ENCODE measurements at places on chromosomes 16 and 17.

DNA sequence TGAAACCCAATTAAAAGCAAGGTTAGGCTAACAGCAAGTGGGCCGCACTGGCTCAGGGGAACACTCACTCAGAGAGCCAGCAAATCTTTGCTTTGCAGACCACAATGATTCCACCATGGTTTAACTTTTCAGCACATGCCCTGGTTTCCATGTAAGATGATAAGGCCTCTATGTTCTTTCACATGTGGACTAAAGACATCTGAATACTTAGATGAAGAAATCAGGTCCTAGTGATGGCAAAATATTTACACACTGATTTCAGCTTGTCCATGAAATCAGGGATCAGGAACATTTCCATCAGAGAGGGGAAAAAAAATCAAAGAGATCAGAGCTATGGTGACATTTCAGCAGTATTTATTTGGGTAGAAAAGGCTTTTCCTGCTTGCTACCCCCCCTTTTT, 258.2 kb upstream of the IRX5 start:
- no peak for DNase-seq

DNA sequence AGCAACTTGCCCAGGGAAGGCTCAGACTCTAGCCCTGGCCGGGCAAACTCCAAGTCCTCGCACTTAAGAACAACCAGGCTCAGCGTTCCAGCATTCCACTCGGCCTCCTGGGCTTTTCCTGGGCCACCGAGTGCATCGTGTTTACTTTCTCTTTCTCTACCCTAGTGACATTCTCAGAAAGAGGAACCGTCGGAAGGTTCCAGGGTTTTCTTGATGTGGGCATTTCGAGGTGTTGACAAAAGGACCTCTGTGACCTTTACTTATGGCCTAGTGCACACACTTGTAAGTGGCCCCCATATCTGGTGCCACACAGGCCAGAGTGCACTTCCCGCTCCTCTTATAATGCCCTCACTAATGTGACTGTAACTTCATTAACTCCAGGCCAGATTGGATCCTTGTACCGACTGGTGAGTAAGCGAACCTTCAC, 3.1 kb upstream of the BANP start:
- DNase-seq: no peak

- no peak for DNase-seq
Observed at GRCh38 chr17:683499-684254, 31.0 kb downstream of the VPS53 start.

DNA sequence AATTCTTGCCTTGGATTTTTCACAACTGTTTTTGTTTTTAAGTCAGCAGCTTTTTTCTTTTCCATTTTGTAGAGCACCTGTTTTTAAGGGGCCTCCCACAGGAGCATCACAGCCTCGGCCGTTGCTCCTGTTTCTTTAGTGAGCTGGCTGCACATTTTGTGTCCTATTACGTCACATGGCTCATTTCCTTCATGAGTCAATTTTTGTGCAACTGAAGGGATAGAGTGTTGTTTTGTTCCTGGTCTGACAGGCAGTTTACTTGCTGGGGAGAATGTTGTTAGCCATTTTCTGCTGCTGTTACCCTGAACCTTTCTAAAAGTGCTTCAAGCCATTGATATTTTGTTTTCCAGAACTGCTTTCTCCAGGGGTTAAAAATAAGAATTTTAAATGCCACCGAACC, 45.0 kb upstream of the CRISPLD2 start:
- DNase-seq: no peak

GRCh38 chr16:66585481-66586239, 6.4 kb downstream of the CMTM2 start:
- DNase-seq: no peak

- DNase-seq: no peak
Observed at GRCh38 chr17:76354747-76355310, 1.1 kb upstream of the PRPSAP1 start.

- DNase-seq: no peak
Observed at GRCh38 chr16:65176603-65177002, 54.7 kb upstream of the CDH11 start.

- no peak for DNase-seq
Observed at GRCh38 chr17:74799097-74799496, 23.0 kb upstream of the NAT9 start.

DNA sequence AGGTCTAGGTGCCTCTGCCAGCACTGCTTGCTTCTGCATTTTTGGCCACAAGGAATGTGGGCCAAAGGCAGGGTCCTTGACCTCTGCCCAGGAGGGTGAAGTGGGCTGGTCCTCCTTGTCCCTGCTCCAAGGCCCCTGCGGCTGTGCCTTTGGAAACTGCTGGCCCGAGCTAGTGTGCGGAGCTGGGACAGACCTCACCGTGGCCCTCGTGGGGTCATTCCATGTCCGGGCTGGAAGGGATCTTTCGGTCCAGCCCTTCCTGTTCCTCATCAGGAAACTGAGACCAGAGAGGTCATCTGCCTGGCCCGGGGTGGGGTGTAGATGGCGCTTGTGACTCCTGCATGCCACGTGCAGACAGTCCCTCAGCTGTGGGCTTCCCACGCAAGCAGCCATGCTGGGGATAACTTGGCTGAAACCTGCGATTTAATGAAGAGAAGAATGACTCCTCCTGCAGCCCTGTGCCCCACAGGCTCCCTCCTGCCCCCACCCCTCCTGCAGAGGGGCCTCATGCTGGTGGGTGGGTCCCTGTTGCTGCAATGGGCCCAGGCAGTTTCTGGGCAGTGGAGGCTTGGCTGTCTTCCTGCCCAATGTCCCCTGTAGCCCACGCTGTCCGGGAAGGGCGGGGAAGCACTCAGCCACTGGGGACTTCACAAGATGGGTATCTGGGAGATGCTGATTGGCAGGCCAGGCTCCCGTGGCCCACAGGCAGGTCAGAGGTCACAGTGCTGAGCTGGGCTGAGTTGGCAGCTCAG, 245.2 kb downstream of the SEC14L1 start:
- DNase-seq: no peak

DNA sequence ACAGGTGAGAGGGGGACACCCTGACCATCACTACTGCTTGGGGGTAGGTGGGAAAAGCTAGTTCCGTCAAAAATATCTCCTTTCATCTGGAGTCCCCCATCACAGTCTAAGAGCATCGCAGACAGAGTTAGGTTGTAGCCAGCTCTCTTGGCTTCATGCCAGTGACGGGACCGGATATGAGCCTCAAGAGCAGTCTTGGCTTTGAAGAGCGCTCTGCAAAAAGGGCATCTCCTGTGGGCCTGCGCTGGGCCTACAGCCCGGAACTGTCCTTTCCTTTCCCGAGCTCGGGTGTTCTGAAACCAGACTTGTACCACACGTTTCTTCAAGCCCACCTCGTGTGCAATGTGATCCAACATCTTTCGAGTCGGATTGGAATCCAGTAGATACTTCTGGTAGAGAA, 253.6 kb downstream of the ZFHX3 start:
- DNase-seq: no peak

DNA sequence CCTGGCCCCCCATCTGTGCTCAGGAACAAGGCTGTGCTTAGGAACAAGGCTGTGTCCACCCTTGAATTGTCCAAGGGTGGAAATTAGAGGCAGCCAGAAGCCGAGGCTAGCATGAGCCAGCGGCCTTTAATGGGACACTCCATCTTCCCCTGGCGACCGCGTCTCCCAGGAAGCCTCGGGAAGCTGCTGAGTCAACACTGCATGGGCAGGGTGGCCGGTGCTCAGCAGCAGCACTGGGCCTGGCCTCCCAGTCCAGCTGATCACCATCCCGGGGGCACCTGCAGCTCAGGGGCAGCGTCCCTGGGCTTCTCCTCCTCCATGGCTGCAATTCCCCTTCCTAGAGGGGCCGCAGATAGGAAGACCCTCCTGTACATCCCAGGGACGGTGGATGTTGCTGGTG, 180.8 kb downstream of the ENGASE start:
- no peak for DNase-seq

DNA sequence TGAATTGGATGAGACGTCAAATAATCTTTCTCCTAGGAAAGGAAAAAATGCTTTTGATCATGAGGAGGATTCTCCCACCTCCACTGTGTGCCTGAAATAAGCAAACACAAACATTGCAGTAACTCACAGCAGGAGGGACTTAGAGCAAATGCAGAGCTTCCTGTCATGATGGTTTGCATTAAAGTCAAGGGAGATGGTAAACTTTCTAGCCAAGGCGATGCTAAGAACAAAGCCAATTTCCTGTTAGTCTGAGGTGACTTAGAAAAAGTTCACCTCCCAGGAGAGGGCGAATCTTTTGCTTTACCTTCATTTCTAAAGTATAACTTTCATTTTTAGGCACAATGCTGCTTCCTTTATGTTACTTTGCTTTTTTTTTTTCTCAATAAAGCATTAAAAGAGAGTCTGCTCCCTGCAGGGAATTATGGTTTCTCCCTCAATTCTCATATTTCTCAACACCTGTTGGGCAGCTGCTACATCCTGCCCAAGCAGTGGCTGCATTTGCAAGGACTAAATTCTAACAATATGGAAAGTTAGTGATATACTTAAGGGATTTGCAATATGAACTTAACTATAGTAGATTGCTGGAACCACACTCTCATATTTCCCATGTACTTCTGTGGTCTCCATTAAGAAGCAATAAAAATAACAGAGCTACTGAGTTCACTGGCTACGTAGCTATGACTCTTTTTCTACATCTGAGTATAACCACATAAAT, 175.6 kb downstream of the PCTP start:
- no peak for DNase-seq

DNA sequence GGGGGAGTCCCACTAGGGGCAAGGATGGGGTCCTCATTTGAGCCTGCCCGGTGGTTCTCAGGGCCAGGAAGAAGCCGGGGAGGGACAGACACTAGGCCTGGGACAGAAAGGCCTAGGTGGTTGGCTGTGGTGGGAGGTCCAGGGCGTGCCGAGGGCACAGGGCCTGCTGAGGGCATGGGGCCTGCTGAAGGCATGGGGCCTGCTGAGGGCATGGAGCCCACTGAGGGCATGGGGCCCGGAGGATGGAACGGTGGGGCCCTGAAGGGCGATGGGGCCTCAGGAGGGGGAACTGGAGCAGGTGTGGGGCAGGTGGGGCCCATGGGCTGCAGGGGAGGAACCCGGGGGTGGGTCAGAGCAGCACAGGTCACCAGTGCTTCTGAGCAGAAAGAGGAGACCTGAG, 31.2 kb downstream of the PELP1 start:
- DNase-seq: no peak

GRCh38 chr16:15777533-15778203, 79.2 kb downstream of the MYH11 start:
- DNase-seq: no peak

DNA sequence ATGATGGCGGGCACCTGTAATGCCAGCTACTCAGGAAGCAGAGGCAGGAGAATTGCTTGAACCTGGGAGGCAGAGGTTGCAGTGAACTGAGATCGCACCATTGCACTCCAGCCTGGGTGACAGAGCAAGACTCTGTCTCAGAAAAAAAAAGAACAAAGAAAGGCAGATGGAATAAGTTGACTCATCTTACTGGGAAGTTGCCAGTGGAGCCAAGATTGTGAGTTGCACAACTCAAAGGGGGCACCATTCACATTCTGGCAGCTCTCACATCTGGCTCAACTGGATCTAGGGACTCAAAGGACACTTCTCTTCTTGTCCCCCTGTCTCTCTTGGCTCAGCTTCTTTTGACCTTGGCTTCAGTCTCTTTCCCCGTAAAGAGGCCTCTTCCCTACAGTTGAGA, 53.7 kb upstream of the ETV4 start:
- no peak for DNase-seq

DNA sequence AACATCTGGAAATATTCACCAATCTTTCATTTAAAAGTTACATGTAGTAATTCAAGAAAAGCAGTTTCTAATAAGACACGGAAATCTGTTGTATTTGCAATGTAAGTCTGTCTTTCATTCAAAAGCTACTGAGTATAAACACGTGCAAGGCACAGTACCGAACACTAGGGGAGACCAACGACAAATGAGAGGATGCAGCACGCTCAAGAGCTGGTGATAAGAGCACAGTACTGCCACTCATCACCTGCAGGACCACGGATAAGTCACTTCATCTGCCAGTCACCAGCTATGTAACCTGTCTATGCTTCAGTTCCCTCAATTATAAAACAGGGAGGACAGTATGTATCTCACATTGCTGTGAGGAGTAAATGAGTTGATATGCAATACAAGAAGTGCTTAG, 67.1 kb downstream of the CLEC18A start:
- DNase-seq: no peak

DNA sequence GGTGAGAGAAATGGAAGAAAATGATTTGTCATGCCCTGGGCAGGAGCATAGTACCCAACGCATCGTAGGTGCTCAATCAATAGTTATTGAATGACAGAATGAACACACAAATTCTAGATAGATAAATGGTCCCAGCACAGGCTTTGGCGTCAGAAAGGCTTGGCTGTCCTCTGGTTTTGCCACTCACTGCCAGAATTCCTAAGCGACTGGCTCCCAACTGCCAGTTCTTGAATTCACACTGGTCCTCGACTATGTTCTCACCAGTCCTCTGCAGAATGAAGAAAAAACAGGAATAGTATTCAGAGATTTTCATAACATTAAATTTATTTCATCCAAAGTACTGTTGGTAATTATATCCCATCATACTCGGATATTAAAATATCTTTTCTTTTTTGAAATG, 163.1 kb upstream of the NOL11 start:
- no peak for DNase-seq

GRCh38 chr17:7174603-7175326, 4.4 kb downstream of the ASGR1 start:
- DNase-seq: no peak

DNA sequence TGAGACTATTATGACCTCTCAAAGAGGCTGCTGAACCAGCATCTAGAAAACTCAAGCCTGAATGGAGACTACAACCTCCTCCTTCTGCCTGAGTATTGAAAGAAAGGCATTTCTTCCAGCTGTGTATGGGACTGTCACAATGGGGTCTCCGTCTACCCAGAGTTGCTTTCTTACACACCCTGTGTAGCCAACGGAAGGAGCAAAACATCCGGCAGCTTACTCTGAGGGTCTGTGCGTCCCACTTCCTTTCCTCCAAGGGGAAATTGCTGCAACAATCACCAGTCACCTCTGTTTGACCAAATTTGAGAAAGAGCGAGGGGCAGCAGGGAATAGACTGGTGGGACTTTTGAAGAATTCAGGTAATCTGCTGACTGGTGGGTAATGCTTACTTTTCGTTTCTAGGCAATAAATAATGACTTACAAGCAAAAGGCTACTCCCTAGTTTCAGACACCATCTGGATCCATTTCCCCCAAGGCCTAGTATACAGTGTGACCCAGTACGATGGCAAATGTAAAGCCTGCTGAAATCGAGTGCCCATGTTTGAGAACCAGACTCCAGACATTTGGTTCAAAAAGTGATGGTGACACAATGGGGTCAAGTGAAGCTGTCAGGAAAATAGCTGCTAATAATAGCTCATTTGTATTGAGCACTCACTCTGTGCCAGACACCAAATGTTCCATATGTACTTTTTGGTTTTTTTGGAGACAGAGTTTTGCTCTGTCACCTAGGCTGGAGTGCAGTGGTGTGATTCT, 81.7 kb downstream of the YPEL2 start:
- no peak for DNase-seq

Measured in stimulated activated naive CD8-positive, alpha-beta T cell treated with anti-CD3 and anti-CD28 coated beads, Interleukin-15, Interleukin-2, amounts not matched to agents 100 U/mL and 50 U/mL, for 24 hours (primary cell).